ENCODE measurements at places on chromosomes 3 and 15.

- no peak for DNase-seq
Observed at GRCh38 chr15:64749999-64750657, 25.3 kb downstream of the RBPMS2 start.

- no peak for DNase-seq
Observed at GRCh38 chr3:149964291-149964690, 6.4 kb downstream of the PFN2 start.

GRCh38 chr15:70033109-70033508, 64.6 kb downstream of the TLE3 start:
- DNase-seq: no peak

- DNase-seq: peak; percentile 63
Observed at GRCh38 chr3:125141596-125142419, 70.7 kb downstream of the SLC12A8 start.

- DNase-seq: no peak
Observed at GRCh38 chr15:30023798-30024295, 58.9 kb upstream of the GOLGA8J start.

GRCh38 chr3:134928392-134928791, 133.3 kb downstream of the EPHB1 start:
- no peak for DNase-seq

DNA sequence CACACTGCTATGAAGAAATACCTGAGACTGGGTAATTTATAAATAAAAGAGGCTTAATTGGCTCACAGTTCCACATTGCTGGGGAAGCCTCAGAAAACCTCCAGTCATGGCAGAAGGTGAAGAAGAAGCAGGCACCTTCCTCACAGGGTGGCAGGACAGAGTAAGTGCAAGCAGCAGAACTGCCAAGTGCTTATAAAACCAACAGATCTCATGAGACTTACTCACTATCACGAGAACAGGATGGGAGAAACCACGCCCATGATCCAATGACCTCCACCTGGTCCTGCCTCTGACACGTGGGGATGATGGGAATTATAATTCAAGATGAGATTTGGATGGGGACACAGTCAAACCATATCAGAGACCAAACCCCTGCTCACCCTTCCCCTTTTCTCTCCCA, 75.0 kb downstream of the TRIM69 start:
- no peak for DNase-seq

- DNase-seq: no peak
Observed at GRCh38 chr3:48518069-48518468, 14.1 kb upstream of the SHISA5 start.

Data from KBM-7 (cell line).